ENCODE measurements at places on chromosomes 4 and X. TPM values are rescaled to one million over a fixed set of nuclear protein-coding genes. Genes with fewer than 3 reads are reported as not detected.

MFAP3L gene
- total RNA-seq = 19.4 TPM

HTN1 gene
- not detected for total RNA-seq

EDA2R gene
- total RNA-seq = 14.9 TPM

AKAP14 gene
- not detected for total RNA-seq

UGT2A1 gene
- not detected for total RNA-seq

FGF13 gene
- under 0.01 TPM for total RNA-seq

ARMCX2 gene
- total RNA-seq = 123 TPM

AWAT2 gene
- total RNA-seq = under 0.01 TPM

PLRG1 gene
- total RNA-seq = 90.7 TPM

Measured in regular cardiac myocyte (primary cell).